ENCODE measurements at places on chromosomes 5 and 9.

DNA sequence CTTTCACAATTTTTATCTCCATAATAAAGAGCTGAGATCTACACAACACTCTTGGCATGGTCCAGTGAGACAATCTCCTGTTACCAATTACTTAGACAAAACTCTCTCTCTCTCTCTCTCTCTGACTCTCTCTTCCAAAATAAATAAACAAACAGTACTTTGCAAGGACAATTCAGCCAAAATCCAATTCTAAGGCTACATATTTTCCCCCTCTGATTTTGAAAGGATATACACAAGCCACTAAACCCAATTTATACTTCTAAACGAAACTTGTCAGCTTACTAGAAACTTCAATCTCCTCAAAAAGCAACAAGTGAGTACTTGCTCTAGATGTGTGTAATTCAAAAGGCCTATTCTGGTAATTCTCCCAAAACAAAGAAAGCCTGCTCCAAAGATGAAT is 26.3 kb upstream of the TNPO1 start:
- no peak for DNase-seq

DNA sequence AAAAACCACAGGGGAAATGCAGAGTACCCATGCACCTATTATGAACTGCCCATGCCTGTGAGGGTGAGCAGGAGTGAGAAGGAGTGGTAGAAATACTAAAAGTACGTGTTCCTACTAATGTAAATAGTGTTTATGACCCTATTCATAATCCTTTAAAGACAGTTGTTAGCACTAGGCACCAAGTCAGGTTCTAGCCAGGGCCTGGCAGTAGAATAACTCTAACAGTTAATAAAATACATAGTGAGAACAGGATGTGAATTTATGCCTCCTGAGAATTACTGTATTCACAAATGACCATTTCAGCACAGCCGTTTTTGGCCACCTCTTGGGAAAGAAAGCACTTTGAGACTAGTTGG is 103.2 kb upstream of the TARS1 start:
- DNase-seq: no peak

- DNase-seq: no peak
Observed at GRCh38 chr5:68849906-68850305, 243.9 kb upstream of the SLC30A5 start.

GRCh38 chr5:45440466-45440865 is 255.7 kb downstream of the HCN1 start:
- no peak for DNase-seq

- no peak for DNase-seq
Observed at GRCh38 chr9:35257986-35258659, 96.3 kb downstream of the UNC13B start.

DNA sequence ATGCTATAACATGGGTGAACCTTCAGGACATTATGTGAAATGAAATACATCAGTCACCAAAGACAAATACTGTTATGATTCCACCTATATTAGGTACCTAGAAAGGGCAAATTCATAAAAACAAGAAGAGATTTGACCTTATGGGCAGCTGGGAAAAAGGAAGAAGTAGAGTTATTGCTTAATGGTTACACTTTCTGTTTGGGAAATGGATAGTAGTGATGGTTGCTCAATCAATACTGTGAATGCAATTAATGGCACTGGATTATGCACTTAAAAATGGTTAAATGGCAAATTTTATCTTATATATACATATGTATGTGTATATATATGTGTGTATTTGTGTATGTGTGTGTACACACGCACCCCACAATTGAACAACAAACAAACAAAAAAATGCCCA is 15.2 kb downstream of the FKBP15 start:
- no peak for DNase-seq

GRCh38 chr5:134453016-134453415 is 41.3 kb upstream of the CDKN2AIPNL start:
- no peak for DNase-seq

- DNase-seq: no peak
Observed at GRCh38 chr5:173697931-173698579, 81.6 kb upstream of the BOD1 start.

DNA sequence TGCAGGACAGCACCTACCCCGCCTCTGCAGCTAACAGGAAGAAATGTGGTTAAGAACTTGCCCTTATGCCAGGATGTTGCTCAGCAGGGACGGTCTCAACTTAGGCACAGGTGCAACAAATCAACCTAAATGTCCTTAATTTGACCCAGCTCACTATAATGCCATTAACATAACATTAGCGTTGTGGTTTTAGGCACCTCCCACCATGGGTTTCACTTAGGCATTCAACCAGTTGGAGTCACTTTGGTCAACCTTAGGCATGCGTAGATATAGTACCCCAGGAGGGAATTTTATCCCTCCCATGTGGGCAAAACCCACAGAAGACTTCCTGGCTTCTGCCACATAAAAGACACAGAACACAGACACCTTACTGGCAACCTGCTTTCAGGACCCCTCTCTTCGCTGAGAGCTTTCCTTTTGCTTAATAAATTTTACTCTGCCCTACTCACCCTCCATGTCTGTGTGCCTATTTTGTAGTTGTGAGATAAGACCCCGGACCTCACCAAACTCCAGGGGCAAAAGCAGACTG is 8.7 kb upstream of the ERAP1 start:
- no peak for DNase-seq

DNA sequence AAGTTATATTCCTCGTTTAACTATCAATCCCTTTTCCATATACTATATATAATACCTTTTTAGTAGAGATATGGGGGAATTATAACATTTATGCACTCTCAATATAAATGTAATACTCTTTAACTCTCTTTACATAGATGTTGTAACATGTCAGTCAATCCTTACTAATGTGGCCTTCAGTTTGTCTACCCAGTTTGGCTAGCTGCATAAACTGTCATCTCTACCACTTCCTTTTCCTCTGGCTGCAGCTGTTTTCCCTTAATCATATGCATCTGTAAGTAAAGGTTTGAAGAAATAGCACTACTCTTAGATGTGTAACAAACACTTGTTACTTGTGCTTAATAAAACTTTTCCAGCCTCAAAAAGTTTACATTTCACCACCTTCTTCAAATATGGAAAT is 13.4 kb downstream of the ABHD17B start:
- DNase-seq: no peak

- no peak for DNase-seq
Observed at GRCh38 chr5:58369513-58370190, 90.2 kb downstream of the PLK2 start.

GRCh38 chr5:143521846-143522400 is 118.4 kb upstream of the NR3C1 start:
- DNase-seq: no peak

DNA sequence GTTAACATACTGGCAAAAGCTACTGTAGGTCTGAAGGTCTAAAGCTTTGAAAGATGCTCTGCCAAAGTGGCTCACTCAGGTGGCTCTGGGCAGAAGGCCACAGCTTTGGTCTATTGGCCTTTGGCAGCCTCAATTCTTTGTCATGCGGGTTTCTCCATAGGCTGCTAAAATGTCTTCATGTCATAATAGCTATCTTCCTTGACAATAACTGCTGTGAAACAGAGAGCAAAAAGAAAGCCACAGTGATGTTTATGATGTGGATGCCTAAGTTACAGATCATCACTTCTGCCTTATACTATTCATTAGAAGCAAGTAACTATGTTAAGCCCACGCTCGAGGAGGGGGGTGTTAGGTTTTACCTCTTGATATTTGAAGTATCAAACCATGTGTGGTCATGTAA is 906.1 kb upstream of the CDH9 start:
- no peak for DNase-seq

DNA sequence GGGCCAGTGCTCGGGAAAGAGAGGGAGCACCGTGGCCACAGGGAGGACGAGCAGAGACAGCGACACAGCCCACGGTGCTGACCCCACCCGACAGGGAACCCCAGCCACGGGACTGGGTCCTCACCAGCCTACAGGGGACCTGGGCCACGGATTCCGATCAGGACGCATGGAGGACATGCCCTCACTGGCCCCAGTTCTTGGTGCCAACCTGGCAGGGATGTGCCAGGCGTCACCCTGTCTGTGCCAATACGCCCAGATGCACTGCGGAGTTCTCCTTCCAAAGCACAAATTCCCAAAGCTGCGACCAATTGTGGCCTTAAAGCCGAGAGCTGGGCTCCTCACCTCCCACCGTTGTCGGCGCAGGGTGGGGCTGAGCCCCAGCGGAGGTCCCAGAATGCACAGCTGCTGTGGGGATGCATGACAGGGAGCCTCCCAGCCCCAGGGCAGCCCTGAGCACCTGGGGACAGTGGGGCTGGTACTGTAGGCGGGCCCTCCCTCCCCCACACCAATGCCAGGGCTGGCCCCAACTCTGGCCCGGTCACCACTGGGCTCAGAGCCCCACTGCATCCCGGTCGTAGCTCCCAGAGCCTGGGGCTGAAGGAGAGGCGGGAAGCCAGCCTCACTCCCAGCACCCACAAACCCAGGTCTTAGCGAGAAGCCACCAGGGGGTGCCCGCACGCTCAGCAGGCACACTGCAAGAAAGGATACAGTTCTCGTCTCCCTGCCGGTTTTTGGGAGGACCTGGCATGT is 44.2 kb downstream of the NKD2 start:
- no peak for DNase-seq

DNA sequence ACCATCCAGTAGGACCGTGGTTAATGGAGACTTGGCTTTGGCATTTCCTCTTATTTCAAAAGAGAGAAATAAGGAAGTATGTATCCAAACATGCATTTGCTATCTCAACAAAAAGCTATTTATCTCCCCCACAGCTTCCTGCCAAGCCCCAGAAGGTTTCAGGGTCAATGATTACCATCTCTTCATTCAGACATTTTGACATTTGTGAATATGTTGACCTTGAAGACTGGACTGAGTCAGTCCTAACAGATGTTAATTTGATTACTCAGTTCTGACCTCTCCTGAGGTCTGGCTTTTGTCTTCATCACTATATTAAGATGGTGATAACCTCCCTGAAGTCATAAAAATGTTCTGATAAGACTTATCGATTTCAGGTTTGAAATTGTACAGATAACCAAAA is 479.4 kb downstream of the AGTPBP1 start:
- DNase-seq: no peak

DNA sequence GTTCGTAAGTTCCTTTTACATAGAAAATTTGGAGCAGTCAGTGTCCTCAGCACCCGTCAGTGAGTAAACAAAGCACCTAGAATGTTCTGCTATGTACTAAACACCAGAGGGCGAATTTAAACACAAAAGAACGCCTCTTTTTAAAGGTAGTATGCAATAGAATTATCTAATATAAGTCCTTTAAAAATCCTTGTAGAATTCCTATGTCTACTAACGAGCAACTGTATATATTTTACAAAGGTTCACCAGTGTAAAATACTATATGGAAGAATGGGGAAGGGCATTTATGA is 499 bp upstream of the TMEM232 start:
- no peak for DNase-seq

- DNase-seq: no peak
Observed at GRCh38 chr5:33235824-33236223, 204.9 kb upstream of the TARS1 start.

- no peak for DNase-seq
Observed at GRCh38 chr9:85182383-85182782, 512.9 kb downstream of the NTRK2 start.

- no peak for DNase-seq
Observed at GRCh38 chr5:169971780-169972179, 8.5 kb downstream of the INSYN2B start.

- no peak for DNase-seq
Observed at GRCh38 chr9:89750117-89750791, 145.4 kb downstream of the GADD45G start.

GRCh38 chr9:90960941-90961340 is 159.3 kb downstream of the SYK start:
- no peak for DNase-seq

DNA sequence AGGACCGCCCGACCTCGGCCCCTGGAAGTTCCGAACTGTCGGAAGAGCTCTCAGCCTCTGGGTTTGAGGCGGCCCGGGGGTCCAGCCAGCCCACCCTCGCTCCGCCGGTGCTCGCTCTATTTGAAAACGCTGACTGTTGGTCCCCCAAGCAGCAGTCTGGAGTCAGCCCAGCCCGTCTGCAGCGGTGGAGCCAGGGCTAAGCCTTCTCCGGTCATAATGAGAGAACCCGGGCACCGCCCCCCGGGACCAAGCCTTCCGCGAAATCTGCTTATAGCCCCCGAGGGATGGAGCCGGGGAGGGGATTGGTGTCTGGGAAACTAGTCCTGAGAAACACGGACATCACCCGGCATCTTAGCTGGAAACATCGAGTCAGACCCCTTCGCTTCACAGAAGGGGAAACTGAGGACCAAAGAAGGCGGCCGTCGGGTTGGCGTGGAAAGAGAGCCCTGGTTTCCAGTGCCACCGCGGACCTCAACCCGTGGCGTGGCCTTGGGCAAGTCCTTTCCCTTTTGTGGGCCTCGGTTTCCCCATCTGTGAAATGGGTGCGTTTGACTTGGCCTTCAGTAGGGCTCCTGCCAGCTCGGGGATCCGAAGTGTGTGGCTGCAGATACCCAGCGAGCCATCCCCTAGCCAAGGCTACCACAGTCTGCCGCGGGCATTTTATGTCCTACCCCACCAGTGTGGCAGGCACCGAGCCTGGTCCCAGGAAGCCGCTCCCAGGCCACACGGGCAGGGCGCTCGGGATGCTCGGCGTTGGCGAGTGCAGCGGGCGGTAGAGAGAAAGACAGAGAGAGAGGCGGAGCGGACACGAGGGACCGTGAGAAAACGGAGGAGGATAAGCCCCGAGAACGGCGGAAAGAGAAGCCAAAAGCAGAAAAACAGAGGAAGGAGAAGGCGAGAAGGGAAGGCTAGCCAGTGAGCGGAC is 857 bp downstream of the ADAM19 start:
- DNase-seq: no peak

GRCh38 chr5:35819668-35820067 is 37.0 kb upstream of the IL7R start:
- DNase-seq: no peak

- no peak for DNase-seq
Observed at GRCh38 chr5:40210694-40211093, 469.0 kb upstream of the PTGER4 start.

- no peak for DNase-seq
Observed at GRCh38 chr9:137630126-137630525, 11.3 kb downstream of the EHMT1 start.

DNA sequence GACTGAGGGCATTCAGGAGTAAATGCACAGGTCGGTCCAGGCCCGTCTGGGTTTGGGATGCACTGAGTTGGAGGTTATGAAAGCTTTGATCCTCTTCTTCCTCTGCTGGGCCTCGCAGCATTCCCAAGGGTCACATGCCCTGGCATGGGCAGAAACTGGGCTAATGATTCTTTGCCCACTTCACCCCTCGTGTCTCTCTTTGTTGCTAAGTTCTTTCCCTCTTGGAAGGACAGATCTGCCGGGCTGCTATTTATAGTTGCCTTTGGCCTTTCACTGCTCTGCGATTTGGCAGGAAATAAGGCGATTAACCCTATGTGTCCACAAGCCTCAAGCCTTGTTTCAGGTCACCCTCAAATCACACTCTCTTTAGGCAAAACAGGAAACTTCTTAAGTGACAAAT is 66.9 kb downstream of the ENTREP1 start:
- DNase-seq: no peak

- DNase-seq: no peak
Observed at GRCh38 chr5:93289942-93290341, 291.1 kb downstream of the NR2F1-AS1 start.

- no peak for DNase-seq
Observed at GRCh38 chr9:126720036-126720435, 84.8 kb upstream of the ZBTB43 start.
